ENCODE measurements at places on chromosomes 16 and 17.

- no peak for DNase-seq
Measured at GRCh38 chr16:20660325-20660724, 37.2 kb downstream of the ACSM1 start.

- DNase-seq, result no peak
Measured at GRCh38 chr16:69378760-69379159, 7.0 kb downstream of the TERF2 start.

- no peak for DNase-seq
Measured at GRCh38 chr16:55249936-55250335, 74.1 kb upstream of the IRX6 start.

GRCh38 chr16:71428883-71429282 is 13.0 kb downstream of the TLE7 start:
- DNase-seq, result no peak

- peak; percentile 46 for DNase-seq
Measured at GRCh38 chr16:54242199-54242598, 44.4 kb downstream of the IRX3 start.

GRCh38 chr17:81020443-81020766 is 14.5 kb upstream of the BAIAP2 start:
- no peak for DNase-seq

DNA sequence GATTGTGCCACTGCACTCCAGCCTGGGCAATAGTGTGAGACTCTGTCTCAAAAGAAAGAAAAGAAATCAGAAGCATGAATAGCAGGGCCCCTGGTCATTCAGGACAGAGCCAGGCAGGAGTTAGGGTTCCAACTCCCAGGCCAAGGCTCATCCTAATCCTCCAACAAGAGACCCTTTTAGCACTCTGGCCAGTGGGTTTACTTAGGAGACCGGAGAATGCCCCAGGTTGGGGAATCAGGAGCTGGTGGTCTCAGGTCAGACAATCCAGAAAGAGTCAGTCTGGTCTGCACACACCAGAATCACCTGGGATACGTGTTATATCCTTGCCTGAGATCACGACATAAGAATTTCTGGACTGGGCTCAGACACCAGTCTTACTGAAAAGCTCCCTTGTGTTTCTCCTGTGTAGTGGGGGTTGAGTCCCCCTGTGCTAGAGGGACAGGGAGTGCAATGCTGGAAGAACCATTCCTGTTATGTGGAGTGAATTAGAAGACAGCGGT is 48.7 kb downstream of the CCDC42 start:
- DNase-seq, result no peak

DNA sequence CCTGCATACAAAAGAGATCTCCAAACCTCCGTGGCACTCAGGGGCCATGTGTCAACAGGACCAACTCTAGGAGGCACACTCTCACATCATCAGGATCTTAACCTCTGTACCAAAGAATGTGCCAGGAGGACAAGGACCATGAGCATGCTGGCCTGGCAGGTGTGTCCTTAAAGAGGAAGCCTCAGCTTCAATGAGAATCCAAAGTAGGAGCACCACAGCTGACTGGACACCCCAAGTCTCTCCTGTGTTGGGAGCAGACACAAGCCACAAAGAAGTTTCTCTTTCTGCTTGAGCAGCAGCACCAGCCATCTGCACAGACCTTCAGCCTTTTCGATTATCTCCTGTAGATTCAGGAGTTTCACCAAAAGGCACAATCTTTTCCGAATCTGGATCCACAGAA is 1734.5 kb downstream of the TP53TG3F start:
- no peak for DNase-seq

- DNase-seq, result no peak
Measured at GRCh38 chr16:4908854-4909401, 28.0 kb downstream of the PPL start.

DNA sequence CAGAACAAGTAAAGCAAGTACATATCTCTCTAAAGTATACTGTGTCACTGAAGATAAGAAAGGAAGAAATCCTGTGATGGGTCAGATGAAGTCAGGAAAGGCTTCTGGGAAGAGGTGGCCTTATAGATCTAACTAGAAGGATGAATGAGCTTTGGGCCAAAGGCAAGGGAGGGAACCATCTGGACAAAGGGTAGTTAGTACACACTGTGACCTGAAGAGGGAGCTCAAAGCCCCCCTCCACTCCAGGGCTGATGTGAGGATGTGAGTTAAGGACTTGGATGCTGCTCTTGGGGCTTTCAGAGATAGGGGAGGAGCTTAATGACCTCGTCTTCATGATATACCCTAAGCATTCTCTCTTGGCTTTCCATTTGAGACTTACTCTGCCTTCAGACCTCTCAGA is 185.3 kb upstream of the CACNG3 start:
- DNase-seq, result peak; percentile 30

DNA sequence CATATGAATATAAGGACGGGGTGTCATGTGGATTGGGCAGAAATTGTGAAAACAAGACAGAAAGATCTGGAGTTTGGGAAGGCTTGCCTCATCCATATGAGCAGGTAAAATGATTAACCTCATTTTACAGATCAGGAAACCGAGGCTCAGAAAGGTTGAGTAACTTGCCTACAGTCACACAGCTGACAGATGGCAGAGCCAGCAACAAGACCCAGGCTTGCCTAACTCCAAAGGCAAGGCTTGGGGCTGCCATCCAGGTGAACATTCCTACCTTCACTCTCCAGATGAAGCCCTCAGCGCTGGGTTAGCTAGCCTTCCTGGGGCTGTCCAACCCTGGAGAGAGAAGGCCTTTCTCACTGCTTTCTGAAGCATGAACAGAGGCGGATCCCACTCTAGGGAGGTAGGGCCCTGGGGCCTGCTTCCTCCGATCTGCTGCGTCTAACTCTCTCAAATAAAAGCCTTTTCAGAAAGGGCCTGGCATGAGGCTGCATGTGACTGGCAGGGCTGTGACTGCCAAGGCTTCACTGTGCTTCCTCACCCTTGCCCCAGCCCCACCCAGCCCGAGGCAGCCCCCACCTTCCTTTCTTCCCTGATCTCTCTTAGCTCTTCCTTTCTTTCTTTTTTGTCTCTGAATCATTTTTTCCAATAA is 107.8 kb downstream of the GNAO1 start:
- DNase-seq, result no peak

DNA sequence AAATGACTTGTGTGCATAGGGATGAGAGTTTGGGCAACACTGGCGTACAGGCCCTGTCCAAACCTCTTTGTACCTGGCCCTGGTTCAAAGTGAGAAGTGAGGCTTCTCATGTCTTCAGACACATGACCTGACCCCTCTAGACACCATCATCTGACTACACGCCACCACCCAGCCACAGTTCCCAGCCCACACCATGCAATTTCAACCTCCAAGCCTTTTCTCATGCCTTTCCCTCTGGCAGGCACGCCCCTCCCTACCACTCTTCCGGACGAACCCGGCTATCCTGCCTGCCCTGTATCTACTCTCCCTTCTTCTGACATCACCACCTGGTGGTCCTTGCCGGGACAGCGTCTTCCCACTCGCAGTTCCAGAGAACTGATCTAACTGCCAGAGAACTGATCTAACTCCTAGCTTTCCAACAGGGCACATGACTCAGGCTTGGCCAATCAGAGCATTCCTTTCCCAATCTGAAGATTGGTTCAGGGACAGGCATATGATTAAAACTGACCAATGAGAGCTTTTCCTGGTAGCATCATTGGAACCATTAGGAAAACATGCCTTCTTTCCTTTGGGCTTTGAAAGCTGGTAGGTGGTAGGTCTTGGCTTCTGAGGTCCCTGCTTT is 27.1 kb upstream of the IL21R start:
- peak; percentile 62 for DNase-seq

- no peak for DNase-seq
Measured at GRCh38 chr16:79564671-79565107, 35.8 kb downstream of the MAF start.

DNA sequence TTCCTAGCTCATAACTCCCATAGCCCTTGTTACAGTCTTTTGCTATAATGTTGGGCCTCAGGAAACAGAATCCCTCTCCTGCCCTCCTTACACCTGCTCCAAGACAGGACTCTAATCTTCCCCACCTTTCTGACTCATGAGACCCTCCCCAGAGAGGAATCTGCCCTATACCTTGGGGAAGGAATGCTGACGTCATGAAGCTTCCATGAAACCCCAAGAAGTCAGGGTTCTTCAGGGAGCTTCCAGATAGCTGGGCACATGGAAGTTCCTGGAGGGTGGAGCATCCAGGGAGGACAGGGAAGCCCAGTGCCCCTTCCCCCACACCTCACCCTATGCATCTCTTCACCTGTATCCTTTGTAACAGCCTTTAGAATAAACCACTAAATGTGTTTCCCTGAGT is 285.7 kb downstream of the SOX9 start:
- no peak for DNase-seq
